ENCODE measurements at places on chromosomes 12 and 14.

GRCh38 chr14:22977434-22977683, 5.0 kb downstream of the AJUBA start:
- no peak for DNase-seq

DNA sequence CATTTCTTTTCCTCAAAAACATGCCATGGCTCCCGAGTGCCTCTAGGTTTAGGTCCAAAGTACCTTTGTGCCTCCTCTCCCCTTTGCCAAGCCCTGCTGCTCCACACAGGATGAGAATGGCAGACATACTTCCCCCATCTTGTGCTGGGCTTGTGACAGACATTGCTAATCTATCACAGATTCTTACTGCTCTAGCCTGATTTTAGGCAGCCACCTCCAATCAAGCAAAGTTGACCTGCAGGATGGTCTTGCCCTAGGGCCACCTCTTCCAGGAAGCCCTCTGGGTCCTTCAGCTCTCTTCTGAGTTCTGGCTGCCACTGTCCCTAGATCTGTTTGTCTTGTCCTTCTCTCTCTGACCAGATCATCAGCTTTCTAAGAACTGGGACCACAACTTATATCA, 20.5 kb downstream of the FOXN4 start:
- no peak for DNase-seq

GRCh38 chr12:74483057-74483456, 54.6 kb upstream of the ATXN7L3B start:
- DNase-seq = peak; percentile 42

- DNase-seq = no peak
Observed at GRCh38 chr12:124389138-124389724, 94.3 kb downstream of the RFLNA start.

- no peak for DNase-seq
Observed at GRCh38 chr12:76226397-76226796, 121.8 kb downstream of the BBS10 start.

- DNase-seq = no peak
Observed at GRCh38 chr12:126147321-126147720, 1082.1 kb downstream of the AACS start.

All from LoVo (cell line).